Thymus (tissue), 14 donors: ENCODE measurements at places on chromosomes 12 and 14. TPM values are rescaled to one million over a fixed set of nuclear protein-coding genes. Genes with fewer than 3 reads are reported as not detected.

- H3K4me1 ChIP-seq = no peaks in the 10 kb centered on the region
- no peak for DNase-seq
- H3K27me3 ChIP-seq = no peaks in the 10 kb centered on the region
- no peaks in the 10 kb centered on the region for H3K36me3 ChIP-seq
Observed at GRCh38 chr12:83506841-83507240, 820.1 kb downstream of the TMTC2 start.

DNA sequence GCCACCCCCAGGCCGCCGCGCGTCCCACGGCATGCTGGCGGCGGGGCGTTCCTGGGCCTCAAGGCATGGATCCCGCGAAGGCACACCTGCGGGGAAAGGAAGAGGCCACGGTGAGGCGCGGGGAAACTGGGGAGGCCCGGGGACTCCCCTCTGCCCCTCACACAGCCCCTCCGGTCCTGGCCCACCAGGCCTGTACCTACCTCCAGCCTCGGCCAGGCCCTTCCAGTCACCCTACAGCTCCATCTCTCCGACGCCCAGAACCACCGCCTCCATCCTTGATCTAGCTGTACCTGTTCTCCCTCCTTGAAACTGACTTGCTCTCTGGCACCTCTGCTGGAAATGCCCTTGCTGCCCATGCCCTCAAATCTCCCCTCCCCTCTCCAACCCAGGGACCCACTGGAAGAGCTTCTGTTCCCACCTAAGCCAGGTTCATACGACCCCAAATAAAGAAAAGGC, 1.7 kb downstream of the ANKRD9 start:
- H3K27me3 ChIP-seq = peaks cover 31% of the 10 kb centered on the region
- H3K4me1 ChIP-seq = peaks cover 15% of the 10 kb centered on the region
- no peak overlapping the region for H3K4me3 ChIP-seq
- H3K36me3 ChIP-seq = no peaks in the 10 kb centered on the region

- DNase-seq = no peak
- H3K4me1 ChIP-seq = peaks cover 12% of the 10 kb centered on the region
- no peak overlapping the region for H3K4me3 ChIP-seq
- no peak overlapping the region for H3K27ac ChIP-seq
- peaks cover 27% of the 10 kb centered on the region for H3K27me3 ChIP-seq
- no peaks in the 10 kb centered on the region for H3K36me3 ChIP-seq
Observed at GRCh38 chr12:132284827-132285741, 44.3 kb downstream of the GALNT9 start.

DNA sequence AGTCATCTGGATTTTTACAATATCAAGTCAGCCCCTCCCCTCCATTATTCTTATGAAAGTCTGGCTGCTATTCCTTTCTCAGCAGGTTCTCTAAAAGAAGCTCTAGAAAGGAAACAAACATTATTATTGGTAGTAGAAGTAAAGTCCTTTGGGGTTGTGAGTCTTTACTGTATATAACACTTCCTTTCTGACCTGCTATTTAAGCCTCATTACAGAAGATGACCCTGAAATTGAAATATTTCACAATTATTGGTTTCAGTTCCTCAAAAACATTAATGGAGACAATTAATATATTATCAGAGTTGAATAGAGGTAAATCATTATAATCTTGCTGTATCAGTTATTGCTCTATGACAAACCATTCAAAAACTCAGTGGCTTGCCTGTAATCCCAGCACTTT, 19.3 kb downstream of the PLEKHA5 start:
- no peak overlapping the region for H3K4me3 ChIP-seq
- H3K27me3 ChIP-seq = no peaks in the 10 kb centered on the region
- H3K27ac ChIP-seq = no peak overlapping the region
- no peaks in the 10 kb centered on the region for H3K4me1 ChIP-seq
- H3K36me3 ChIP-seq = no peaks in the 10 kb centered on the region

PPP1R36 gene
- total RNA-seq = 0.61 TPM

DNA sequence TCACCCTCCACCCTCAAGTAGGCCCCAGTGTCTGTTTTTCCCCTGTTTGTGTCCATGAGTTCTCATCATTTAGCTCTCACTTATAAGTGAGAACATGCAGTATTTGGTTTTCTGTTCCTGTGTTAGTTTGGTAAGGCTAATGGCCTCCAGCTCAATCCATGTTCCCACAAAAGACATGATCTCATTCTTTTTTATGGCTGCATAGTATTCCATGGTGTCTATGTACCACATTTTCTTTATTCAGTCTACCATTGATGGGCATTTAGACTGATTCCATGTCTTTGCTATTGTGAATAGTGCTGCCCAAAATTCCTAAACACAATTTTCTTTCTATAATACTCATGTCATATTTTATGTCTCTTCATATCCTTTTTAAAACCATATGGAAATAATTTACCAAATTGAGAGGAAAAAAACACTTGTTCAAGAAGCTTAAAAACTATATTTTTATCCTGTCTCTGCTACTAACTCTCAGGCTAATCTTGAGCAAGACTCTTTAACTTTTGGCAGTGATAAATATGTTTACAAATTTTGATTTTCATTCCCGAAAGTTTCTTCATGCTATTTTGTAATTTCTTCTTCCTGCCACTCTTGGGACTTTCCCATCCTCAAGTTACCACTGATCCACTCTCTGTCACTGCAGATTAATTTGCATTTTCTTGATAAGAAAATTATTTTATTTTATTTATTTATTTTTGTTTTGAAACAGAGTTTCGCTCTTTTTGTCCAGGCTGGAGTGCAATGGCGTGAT, 28.0 kb upstream of the OSBPL8 start:
- no peak overlapping the region for H3K27ac ChIP-seq
- no peaks in the 10 kb centered on the region for H3K36me3 ChIP-seq
- H3K4me3 ChIP-seq = no peak overlapping the region
- H3K4me1 ChIP-seq = no peaks in the 10 kb centered on the region

DNA sequence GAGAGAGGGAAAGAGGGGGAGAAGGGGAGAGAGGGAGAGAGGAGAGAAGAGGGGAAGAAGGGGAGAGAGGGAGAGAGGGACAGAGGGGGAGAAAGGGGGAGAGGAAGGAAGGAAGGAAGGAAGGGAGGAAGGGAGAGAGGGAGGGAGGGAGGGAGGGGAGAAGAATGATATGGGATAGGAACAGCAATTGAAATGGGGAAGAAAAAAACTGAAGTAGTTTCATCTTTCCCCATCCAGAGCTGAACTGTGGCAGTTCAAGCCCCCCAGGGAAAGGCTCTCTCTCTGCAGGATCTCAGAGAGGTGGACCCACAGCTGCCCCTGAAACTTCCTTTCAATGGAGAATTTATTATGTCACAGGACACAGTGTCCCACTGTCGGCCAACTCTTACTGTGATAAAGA, 136.9 kb downstream of the DPF3 start:
- no peaks in the 10 kb centered on the region for H3K27me3 ChIP-seq
- H3K4me1 ChIP-seq = no peaks in the 10 kb centered on the region
- H3K4me3 ChIP-seq = no peak overlapping the region
- no peak for DNase-seq
- no peak overlapping the region for H3K27ac ChIP-seq

DNA sequence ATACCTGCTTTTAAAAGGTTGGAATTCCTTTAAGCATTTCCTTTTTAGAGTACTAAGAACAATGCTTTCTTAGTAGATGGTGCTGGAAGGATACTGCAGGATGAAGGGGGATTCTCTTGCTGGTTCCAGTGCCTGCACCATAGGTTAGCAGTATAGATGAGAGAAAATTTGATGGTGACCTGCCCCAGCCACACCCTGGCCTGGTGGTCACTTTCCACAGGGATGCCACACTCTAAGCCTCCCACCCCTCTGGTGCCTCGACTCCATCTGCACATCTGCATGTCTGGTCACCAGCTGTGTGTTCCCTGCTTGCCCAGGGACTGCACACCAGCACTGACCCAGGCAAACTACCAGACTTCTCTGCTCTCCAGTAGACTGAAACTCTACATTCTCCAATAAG, 19.1 kb downstream of the SLC2A3 start:
- DNase-seq = no peak
- H3K4me3 ChIP-seq = no peak overlapping the region
- H3K27ac ChIP-seq = no peak overlapping the region
- no peaks in the 10 kb centered on the region for H3K4me1 ChIP-seq
- peaks cover 5% of the 10 kb centered on the region for H3K36me3 ChIP-seq

NRXN3 gene
- total RNA-seq = 3.7 TPM

GRCh38 chr12:90331821-90332220, 623.2 kb downstream of the CCER1 start:
- no peak overlapping the region for H3K27ac ChIP-seq
- no peaks in the 10 kb centered on the region for H3K36me3 ChIP-seq
- no peaks in the 10 kb centered on the region for H3K4me1 ChIP-seq
- DNase-seq = no peak
- no peaks in the 10 kb centered on the region for H3K27me3 ChIP-seq
- no peak overlapping the region for H3K4me3 ChIP-seq

GPRC5A gene
- 0.09 TPM for total RNA-seq

SENP1 gene
- 25.0 TPM for total RNA-seq

- no peak overlapping the region for H3K27ac ChIP-seq
- peaks cover 30% of the 10 kb centered on the region for H3K4me1 ChIP-seq
- DNase-seq = no peak
Observed at GRCh38 chr12:103908877-103909276, 21.3 kb upstream of the HSP90B1 start.

DNA sequence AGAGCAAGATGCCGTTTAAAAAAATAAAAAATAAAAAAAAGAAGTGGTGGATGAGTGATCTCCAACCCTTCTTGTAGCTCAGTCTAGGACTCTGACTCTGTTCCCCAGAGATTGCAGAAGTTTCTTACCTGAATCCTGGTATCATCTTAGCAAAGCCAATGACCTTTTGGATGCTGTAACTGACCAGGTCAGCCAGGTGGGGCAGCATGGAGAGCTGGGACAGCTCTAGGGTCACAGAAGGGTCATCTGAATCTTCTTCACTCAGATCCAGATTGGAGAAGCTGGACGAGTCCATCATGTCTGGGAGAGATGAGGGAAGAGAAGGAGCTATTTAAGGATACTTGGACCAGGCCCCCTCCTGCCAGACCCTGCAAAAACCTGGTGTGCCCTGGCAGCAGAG, 35.8 kb upstream of the HDAC7 start:
- H3K4me3 ChIP-seq = no peak overlapping the region
- no peaks in the 10 kb centered on the region for H3K36me3 ChIP-seq
- no peaks in the 10 kb centered on the region for H3K4me1 ChIP-seq
- no peak for DNase-seq

ACOT2 gene
- total RNA-seq = 20.3 TPM

SLC10A1 gene
- not detected for total RNA-seq
